ENCODE measurements at places on chromosomes 6 and 20.

DNA sequence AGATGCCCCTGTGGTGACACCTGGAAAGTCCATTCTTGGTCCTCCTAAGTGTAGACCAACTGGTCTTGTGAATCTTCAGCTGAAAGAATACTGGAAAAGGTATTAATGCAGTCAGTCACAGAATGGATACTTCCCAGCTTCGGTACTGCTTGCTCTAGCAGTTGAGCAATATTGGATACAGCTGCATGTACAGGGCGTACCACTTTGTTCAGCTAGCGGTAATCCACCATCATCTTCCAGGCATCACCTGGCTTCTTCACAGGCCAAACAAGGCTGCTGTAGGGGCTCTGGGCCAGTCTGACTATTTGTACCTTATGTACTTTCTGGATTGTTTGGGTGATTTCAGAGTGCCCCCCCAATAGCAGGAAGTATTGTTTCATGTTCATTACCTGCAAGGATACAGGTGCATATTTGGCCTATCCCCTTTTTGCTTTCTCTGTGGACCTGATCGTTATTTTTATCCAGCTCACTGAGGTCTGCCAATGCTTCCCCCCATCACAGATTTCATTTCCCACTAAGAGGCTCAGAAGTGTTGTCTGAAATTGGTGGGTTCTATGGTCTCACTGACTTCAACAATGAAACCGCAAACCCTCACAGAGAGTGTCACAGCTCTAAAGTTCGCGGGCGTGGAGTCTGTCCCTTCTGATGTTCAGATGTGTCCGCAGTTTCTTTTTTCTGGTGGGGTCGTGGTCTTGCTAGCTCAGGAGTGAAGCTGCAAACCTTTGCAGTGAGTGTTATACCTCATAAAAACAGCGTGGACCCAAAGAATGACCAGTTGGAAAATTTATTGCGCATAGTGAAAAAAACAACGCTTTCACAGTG lies 52.2 kb downstream of the TRIM27 start:
- DNase-seq, result no peak

DNA sequence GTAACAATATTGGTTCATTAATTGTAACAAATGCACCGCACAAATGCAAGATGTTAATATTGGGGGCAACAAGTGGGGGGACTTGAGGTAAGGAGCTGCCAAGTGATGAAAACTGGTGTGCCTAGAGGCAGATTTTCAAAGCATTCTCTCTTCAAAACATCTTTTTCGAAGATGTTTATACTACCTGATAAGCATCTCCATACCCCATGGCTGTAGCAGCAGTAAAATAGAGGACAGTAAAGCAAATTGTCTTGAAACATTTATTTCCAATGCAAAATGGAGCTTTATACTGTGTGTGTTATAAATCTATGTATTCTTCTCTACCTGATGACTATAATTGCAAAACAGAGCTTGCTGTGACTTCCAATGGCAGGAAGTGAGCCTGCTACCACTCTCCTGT lies 42.5 kb downstream of the MYLIP start:
- no peak for DNase-seq

DNA sequence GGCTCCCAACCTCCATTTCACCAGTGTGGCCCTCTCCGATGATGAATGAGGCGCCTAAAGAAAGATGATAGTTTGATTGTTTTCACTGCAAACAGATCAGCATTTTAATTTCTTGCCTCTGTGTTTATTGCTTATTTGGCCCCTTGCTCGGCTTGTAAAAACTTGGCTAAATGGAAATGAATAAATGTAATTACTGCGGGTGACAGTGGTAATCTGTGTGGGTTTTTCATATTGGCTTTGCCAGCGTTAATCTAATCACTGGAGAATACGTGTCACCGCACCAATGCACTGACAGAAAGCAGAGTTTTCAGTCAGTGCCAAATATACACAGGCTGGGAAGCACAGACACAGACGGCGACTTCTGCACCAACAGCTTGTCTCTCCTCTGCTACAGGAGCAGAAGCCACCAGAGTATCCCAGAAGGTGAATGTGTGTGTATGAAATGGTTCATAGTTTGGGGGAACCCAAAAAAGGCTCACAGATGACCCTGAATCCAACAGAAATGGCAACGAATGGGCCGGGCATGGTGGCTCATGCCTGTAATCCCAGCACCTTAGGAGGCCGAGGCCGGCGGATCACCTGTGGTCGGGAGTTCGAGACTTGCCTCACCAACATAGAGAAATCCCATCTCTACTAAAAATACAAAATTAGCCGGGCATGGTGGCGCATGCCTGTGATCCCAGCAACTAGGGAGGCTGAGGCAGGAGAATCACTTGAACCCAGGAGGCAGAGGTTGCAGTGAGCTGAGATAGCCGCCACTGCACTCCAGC lies 534.0 kb downstream of the PKHD1 start:
- no peak for DNase-seq

- no peak for DNase-seq
Observed at GRCh38 chr6:53048431-53049195, 16.6 kb upstream of the FBXO9 start.

- no peak for DNase-seq
Observed at GRCh38 chr6:100346203-100346602, 118.5 kb downstream of the SIM1 start.

DNA sequence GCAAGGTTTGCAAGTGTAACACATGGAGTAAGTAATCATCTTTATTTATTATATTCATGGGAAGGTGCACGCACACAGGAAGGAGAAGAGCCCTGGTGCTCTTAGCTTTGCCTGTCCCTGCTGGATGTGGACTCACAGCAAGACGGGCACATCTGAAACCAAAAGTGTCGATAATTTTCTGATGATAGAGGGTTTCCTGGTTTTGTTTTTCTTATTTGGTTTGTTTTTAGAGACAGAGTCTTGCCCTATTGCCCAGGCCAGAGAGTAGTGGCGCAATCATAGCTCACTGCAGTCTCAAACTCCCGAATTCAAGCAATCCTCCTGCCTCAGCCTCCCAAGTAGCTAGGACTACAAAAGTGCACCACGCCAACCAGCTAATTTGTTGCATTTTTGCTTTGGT lies 7.8 kb upstream of the KHDC1L start:
- no peak for DNase-seq

- DNase-seq, result no peak
Observed at GRCh38 chr20:23048283-23049200, 930 bp downstream of the THBD start.

DNA sequence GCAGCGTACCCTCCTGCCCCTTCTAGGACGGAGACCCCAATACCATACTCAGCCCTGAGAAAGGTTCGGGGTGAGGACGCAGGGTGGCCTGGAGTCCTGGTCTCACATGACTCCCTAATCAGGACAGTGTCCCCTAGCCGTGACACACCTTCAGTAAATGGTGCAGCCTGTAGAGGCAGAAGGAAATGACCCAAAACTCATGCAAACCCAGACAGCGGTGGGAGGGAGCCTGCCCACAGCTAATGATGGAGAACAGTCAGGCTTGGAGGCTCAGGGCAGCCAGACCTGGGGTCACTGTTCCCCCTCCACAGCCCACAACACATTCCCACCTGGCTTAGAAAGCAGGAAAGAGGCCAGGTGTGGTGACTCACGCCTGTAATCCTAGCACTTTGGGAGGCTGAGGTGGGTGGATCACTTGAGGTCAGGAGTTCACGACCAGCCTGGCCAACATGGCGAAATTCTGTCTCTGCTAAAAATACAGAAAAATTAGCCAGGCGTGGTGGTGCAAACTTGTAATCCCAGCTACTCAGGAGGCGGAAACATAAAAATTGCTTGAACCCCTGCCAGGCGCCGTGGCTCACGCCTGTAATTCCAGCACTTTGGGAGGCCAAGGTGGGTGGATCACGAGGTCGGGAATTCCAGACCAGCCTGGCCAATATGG lies 8.8 kb upstream of the HMGA1 start:
- DNase-seq, result no peak

GRCh38 chr6:68728159-68728979 lies 93.3 kb downstream of the ADGRB3 start:
- DNase-seq, result no peak
